ENCODE measurements at places on chromosomes 4 and X.
A peak's percentile ranks its signal among the peaks of the same experiment; 100 is the strongest.

GRCh38 chr4:1749370-1749769, 28.0 kb downstream of the TACC3 start:
- no peak for DNase-seq

DNA sequence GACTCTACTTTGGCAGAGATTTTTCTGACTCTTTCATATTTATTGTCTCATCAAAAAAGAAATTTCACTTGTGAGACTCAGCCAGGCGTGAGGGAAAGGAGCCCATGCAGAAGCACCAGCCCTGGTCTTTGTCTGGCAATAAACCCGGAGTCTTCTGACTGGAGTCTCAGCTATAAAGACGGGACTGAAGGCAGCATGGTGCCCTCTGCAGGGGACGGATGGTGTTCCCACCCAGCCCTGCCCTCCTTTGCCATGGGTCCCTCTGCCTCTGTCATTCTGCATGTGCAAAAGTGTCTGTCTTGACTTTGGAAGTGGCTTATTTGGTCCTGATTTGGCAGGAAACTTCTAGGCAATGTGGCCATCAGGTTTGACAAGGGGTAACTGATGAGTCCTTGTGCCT, 14.2 kb downstream of the ZNF185 start:
- no peak for DNase-seq

DNA sequence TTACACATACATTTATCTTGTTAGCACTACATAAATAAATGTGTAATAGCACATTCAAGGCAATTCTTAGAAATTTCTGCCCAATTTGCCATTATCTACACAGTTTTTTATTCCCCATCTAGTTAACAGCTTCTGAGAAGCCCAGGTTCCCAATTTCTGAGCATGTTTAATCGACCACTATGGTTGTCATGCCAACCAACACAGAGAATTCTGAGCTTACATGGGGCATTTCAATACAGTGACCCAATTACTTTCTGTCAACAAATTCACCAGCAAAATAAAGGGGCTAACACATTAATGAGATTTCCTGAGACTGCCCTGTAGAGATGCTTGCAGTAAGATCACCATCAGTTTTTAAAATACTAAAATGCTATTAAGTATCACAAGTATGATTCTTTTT, 22.0 kb downstream of the GPM6A start:
- DNase-seq: no peak

DNA sequence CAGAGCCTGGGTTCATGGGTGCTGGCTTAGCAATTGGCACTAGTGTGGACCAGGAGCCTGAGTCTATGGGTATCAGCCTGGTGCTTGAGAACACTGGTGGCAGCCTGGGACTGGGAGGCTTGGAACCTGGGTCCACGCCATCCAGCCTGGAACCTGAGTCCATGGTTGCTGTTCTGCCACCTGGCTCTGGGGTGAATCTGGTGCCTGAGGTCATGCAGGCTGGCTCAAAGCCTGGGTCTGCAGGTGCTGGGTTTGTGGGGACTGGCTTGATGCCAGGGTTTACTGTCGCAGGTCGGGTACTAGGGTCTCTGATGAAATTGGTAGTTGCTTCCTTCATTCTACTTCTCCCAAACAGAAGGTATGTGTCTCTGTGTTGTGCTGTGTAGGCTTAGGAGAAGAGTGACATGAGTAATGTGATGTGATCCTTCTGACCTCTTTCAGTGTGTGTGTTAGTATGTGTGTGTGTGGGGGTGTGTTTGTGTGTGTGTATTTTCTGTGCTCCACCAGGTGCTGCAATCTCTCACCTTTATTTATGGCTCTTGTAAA, 517.0 kb upstream of the EPHA5 start:
- DNase-seq: no peak

GRCh38 chr4:156954587-156954986, 17.0 kb downstream of the PDGFC start:
- DNase-seq: no peak

DNA sequence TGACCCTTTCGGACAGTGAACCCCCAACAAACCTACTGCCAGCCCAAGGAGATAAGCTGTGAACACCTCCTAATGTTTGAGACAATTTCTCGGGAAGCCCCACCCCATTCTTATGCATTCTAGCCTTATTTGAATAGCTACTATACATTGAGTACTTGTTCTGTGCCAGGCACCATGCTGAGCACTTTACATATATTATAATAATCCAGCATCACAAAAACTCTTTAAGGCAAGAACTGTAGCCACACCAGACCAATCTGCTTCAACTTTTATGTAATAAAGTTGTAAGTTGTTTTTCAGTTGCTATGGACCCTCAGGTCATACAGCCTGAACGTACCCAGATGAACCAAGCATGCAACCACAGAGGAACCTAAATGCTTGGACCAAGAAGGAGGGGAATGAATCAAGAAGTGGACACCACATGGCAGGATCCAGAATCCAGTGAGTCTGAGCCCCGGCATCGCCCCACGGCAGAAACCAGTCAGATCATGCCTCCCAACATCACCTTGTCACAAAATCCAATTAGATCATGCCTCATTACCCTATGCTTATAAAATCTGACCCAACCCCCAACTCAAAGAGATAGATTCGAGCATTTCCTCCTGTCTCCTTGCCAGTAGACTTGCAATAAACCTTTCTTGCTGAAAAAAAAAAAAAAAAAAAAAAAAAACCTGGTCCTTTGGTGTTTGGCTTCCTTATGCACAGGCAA, 225.0 kb downstream of the QDPR start:
- DNase-seq: no peak

DNA sequence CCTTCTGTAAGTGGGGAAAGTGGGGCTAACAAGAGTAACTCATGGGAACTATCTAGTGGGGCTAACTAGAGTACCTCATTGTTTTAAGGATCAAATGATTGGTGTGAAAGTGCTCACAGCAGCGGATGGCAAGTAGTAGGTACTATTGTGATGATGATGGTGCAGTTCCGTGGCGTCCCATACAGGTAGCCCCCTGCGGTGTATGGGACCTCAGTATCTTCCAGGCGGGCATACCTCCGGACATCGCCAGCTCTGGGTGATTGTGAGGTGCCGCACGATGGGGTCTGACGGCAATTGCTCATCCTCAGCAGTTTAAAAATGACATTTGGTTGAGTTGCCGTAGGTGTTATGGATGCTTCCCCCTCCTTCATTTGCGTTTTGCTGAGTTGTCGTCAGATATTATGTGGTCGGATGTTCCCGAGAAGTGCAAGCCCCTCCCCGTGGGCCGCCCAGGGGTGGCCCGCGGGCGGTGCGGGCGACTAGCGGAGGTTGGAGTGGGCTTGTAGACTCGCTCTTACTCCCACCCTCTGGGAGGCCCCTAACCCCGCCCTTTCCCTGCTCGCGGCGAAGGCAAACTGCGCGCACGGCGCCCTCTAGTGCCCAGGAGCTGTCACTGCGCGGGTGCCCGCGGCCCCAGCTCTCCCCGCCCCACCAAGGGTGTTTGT, 18.3 kb upstream of the GPR101 start:
- DNase-seq: peak; percentile 8
